ENCODE measurements at places on chromosomes 4 and X.

DNA sequence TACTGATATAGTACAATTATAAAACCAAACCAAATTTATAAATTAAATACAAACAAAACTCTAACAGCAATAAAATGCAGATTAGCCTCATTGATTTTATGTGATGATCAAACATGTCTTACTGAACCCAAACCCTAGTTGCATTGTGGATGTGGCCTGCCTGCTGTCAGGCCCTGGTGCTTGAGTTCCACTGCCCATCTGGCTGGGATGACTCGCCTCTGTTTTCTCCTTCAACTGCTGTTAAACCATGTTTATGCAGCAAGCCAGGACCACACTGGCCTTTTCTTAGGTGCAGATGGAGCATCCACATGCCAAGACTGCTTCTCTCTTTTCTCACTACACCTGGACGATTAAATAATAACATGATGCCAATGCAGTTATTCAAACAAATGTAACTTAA, 22.6 kb downstream of the NAP1L5 start:
- DNase-seq: no peak

DNA sequence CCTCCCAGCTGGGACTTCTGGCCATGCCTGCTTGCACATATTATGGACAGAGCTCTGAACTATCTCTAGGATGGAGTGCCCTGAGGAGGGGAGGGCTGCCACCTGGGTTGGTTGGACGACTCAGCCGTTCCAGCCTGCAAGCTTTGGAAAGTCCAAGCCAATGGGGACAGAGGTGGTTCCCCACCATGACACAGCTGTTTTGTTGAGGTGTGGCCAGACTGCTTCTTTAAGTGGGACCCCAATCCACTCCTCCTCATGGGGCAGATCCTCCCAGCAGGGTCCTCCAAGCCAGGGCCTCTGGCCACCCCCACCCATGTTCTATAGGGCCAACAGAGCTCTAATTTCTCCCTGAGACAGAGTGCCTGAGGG, 22.7 kb downstream of the F8A3 start:
- no peak for DNase-seq

DNA sequence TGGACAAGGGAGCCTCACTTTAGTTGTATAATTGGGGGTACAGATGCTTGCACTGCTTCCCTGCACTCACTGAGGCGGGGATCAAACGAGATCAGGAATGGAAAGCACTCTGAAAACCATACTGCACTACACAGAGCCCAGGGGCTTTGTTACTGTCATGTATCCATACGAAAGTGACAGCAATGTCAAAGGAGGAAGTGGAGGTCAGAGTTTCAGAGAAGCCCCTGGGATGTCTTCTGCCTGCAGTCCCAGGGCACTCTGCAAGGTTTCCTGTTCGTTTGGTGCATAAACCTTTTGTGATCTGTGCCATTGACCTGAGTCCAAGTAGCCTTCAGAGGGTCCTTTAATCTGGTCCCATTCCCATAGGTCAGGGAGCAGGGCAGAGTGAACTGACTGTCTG, 31.2 kb downstream of the RNF175 start:
- DNase-seq: no peak

- no peak for DNase-seq
Observed at GRCh38 chr4:83454686-83455085, 937 bp downstream of the HELQ start.

- no peak for DNase-seq
Observed at GRCh38 chr4:83241132-83241531, 43.5 kb downstream of the COQ2 start.

DNA sequence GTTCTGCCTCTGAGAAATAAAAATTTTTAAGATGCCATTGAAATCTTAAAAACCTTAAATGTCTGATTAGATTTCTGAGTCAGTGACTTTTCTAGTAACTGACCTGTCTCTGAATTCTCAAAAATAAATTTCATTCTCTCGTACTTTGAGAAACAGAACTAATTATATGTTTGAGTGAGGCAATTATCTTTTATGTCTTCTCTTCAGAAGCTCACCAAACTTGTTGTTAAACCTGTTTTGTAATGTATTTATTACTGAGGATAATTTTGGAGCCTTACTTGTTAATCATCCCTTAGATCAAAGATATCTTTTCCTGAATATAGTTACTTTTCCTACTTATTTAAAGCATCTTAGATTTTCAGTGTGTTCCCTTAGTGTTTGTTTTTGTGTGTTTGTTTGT, 64.5 kb upstream of the MMAA start:
- DNase-seq: no peak

- no peak for DNase-seq
Observed at GRCh38 chrX:149831473-149831872, 49.5 kb upstream of the MAGEA8 start.

GRCh38 chr4:165684177-165684805, 188.7 kb upstream of the TLL1 start:
- DNase-seq: no peak

DNA sequence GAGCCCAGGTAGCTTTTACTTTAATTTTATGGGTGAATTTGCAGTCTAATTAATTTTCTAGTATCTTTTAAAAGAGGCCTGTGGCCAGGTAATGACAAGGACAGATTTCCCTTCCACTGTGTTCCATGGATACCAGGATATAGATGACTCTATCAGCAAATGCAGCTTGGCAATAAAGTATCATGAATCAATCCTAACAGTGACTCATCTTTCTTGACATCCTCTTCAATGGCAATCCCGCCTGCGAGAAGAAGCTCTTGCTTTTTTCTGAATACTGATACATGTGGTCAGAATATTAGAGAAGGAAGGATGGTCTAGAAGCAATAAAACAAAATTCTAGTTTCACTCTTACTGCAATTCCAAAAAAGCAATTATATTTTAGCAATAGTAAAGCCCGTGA, 267.8 kb downstream of the DTHD1 start:
- DNase-seq: no peak

- peak; percentile 18 for DNase-seq
Observed at GRCh38 chr4:74933562-74934015, 673 bp downstream of the PARM1 start.

- DNase-seq: no peak
Observed at GRCh38 chr4:140052050-140052449, 101.9 kb downstream of the MAML3 start.

- no peak for DNase-seq
Observed at GRCh38 chr4:163467082-163467770, 6.3 kb downstream of the TKTL2 start.

DNA sequence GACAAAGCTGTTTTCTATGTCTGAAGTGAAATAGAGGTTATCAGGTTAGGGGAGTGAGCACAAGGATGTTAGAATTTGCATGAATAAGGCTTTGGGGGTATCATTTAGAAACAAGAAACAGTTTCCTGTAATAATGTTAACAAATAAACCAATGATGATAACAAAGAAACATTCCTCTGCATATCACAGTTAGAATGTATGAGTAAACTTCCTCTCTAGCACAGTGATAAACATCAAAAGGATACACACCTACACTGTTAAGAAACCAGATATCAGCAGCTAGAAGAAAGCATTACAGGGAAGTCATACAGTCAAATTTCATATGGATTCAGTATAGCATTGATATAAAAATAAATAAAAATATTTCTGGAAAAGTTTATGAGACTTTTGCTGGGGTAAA, 340.0 kb upstream of the MAGEB16 start:
- DNase-seq: no peak

GRCh38 chrX:119466970-119467369, 1.3 kb upstream of the SLC25A5 start:
- DNase-seq: no peak

Data from substantia nigra (tissue), 51 donors.